ENCODE measurements at places on chromosomes 5 and 9. TPM values are rescaled to one million over a fixed set of nuclear protein-coding genes. Genes with fewer than 3 reads are reported as not detected.

Gene DIAPH1
- 16.0 TPM for total RNA-seq

Gene REEP2
- 18.3 TPM for total RNA-seq

Gene CAVIN4
- 1.1 TPM for total RNA-seq

Gene GARIN3
- total RNA-seq = not detected

Gene PCDHGA5
- 0.98 TPM for total RNA-seq

Gene GHR
- total RNA-seq = 2.0 TPM

Gene SLC45A2
- total RNA-seq = not detected

Gene NR5A1
- not detected for total RNA-seq

Gene FOXE1
- total RNA-seq = not detected

Gene LCN1
- not detected for total RNA-seq

Gene SGCD
- total RNA-seq = 24.2 TPM

Gene OTP
- total RNA-seq = not detected

Gene NR6A1
- total RNA-seq = 0.45 TPM

Gene ASS1
- total RNA-seq = 359 TPM

Gene POU5F2
- total RNA-seq = 0.45 TPM

Gene GZMA
- total RNA-seq = not detected

Gene ANKDD1B
- total RNA-seq = 0.23 TPM

Gene KIF20A
- 17.1 TPM for total RNA-seq

Gene SAXO1
- total RNA-seq = 0.08 TPM

Gene PFDN1
- 48.4 TPM for total RNA-seq

Gene OR1L6
- 0.23 TPM for total RNA-seq

Gene PCDHB8
- 0.35 TPM for total RNA-seq

Gene DBH
- not detected for total RNA-seq

Gene CDC14B
- total RNA-seq = 13.5 TPM

Gene PCYOX1L
- total RNA-seq = 4.6 TPM

Gene EPB41L4A
- total RNA-seq = 0.35 TPM

Gene ADAMTS19
- not detected for total RNA-seq

Gene PCDHB11
- total RNA-seq = 0.70 TPM

Gene GCNT4
- total RNA-seq = 2.7 TPM

Gene HAVCR2
- 0.30 TPM for total RNA-seq

Gene SPAAR
- total RNA-seq = 0.12 TPM

Gene ELAVL2
- total RNA-seq = under 0.01 TPM

Gene SPAG8
- 1.2 TPM for total RNA-seq

Gene SPRY4
- 2.6 TPM for total RNA-seq

Gene SLC25A2
- 0.23 TPM for total RNA-seq
